ENCODE measurements at places on chromosomes 2 and 18.

- DNase-seq, result no peak
These were observed 2.1 kb upstream of the CHCHD5 start for GRCh38 chr2:112582314-112582746.

DNA sequence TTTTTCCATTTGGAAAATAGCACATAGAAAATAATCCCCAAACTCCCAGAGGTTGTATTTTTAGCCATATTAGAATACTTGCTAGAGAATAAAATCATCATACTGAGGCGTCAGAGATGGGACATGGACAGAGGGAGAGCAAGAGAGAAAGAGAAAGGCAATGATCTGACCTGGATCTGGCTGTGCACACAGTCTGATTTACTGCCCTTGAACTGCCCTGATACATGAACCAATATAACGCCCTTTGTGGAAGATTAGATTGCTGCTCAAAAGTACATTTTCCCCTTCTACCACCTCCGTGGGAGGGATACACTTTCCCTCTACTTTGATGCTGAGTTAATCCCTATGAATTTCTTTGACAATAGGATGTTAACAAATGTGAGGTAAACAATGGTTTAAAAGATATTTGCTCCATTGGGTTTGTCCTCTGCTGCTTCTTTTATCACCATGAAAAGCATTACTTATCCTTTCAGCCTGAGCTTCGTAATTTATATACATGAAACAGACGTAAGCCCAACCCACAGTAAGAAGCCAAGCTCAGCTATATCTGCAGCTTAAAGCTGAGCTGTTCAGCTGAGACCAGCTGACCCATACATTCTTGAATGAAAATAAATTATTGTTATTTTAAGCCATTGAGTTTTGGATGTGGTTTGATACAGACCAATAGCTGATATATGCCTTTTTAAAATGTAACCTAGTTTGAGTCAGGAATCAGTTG, 1664.6 kb upstream of the CELF4 start:
- DNase-seq, result no peak

DNA sequence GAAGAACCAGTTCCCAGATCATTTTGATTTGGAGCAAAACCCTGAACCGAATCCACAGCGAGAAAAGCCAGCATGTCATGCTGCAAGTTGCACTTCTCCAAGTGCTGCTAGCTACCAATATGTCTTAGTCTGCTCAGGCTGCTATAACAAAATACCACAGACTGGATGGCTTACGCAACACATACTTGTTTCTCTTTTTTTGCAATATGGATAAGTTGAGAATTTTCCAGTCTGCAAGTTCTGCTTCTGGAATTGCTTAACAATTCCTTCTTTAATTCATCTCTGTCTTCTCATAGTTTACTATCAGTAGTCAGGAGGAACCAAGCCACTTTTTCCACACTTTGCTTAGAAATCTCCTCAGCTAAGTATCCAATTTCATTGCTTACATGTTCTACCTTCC, 105.9 kb upstream of the RBBP8 start:
- DNase-seq, result no peak

DNA sequence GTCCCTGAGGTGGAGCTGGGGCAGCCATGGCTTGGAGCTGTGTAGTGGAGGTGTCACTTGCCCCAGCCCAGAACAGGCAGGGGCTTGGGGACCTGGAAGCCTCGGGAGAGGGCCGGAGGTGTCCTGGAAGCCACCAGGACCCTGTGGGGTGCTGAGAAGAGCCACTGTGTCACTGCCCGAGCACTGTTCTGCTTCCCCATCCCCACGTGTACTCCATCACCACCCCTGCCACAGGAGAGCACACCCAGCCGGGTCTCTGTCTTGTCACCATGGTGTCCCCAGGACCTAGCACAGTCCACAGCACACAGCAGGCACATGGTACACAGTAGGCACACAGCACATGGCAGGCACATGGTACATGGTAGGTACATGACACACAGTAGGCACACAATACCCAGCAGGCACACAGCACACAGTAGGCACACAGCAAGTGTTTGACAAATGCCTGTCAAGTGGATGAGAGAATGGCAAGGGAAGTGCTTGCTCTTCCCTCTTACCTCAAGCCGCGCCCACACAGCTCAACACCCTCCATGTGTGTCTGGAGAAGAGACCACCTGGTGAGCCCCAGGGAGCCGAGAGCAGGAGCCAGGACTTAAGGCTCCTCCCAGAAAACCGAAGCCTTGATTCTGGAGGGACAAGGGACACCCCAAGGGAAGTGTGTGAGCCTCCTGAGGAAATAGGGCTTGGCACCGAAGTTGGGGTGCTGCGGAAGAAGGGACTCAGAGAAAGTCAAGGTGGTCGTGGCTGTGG, 13.3 kb downstream of the MBP start:
- DNase-seq, result no peak

DNA sequence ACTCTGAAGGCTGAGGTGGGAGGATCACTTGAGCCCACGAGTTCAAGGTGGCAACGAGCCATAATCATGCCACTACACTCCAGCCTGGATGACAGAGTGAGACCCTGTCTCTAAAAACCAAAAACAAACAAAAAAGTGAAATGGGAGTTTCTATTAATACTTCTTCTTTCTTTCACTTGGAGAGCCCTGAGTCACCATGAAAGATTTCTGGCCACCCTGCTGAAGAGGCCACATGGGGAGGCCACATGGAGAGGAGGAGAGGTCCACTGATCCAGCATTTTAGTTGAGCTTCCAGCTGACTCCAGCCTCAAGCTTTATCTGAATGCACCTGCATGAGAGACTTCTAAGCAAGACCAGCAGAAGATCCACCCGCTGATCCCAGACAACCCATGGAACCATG, 74.2 kb upstream of the LAPTM4A start:
- DNase-seq, result no peak

DNA sequence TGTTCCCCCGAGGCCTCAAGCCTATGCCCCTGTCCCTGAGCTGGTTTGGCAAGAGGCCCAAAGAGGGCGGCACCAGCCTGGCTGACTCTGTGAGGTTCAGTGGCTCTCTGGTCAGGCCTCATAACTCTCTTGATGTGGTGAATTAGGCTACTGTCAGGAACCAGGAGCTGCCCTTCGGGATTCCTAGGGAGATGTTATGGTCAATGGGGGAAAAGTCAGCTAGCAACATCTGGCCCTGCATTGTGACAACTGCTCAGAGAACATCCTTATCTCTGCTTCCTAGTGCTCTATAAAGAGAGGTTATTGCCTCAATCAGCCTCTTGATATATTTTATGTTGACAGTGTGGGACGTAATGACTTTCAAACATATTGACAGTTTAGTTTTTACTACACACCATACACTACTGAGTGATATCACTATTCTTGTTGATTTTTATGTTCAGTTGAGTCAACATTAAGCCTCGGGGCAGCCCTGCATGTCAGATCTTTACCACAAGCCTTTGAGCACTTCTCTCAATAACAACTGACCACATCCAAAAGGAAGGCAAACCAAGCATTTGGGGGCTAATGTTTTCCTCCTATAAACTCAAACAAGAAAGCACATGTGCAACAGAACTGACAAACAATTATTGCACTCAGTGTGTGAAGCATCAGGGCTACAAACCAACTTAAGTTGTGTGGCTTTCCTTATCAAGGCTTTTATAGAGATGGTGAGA, 448.3 kb upstream of the SLC14A2 start:
- no peak for DNase-seq

DNA sequence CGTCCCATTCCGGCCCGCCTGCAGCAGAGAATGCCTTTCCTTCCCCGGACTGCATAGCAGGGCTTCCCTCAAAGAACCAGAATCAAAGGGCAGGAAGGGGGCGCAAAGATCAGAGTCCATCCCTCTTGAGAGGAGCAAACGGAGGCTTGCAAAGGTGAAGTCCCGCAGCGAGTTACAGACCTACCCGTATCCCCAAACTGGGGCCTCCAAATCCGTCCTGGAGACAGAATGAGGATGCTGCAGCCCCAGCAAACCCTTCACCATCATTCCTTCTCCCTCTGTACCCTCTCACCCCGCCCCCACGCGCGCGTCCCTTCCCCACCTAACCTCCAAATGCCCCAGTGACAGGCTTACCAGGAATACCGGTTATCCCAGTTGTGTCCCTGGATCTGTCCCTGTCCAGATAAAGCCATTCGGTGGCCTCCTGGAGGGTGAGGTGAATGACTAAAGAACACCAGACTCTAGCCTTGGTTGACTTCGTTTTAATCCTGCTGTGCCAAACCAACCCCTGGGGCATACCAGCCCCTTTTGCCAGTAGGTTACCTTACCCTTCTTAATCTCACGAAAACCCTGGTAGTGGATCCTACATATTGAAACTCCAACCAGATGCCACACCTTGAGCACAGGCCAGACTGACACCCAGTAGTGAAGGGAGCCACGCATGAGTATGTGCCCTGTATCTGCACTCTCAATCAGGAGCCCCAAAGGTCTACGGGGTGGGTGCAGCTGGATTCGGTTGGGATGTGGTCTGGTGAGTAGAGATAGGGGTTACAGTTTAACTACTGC, 961 bp upstream of the SLC40A1 start:
- DNase-seq, result no peak

DNA sequence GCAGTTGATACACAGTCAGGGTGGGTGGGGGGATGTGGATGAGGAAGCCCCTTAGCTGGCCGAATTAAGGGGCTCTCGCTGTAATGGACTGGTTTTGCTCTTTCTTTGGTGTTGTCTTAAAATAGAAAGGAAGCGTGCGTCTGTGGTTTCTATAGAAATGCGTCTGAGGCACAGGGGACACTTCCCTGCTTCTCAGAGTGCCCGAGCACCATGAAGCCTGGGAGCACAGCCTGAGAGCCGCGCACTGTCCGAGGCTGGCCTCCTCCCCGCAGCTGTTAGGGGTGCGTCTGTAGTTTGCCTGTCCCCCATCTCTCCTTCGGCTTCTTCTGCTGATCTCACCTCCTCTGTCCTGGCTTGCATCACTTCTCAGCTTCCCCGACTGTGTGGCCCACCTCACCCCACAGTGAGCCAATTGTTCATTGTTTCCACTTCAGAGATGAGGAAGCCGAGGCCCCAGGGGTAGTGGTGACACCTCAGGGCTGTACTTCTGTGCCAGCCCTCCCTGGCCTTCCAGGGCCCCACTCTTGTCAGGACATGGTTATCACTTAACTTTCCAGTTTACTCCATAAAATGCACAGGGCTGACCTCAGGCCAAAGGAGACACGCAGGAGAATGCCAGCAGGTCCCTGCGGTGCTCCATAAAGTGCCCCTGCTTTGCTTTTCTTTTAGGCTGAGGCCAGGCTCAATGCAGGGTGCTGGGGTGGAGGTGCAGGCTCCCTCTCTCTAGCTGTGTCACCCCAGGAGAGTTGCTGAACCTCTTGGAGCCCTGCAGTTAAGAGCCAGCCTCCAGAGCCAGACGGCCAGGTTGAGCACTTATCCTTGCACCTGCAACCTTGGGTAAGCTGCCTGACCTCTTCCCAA, 210.6 kb downstream of the SEPTIN10 start:
- no peak for DNase-seq

DNA sequence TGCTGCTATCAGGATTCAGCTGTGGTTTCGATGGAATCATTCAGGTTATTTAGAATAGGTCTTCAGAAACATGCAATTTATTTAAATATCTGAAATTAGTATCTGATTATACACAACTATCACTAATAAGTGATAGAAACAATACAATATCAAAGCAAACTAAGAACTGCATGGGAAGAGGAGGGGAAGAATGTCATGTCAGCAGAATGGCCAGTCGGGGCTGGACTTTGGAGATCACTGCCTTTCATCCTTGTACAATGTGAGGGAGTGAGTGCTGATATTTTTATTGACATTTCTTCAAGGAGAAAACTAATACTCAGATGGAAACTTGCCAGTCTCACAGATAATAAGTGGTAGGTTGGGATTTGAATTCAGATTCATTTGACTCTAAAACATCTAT, 224.0 kb upstream of the LINC00305 start:
- DNase-seq, result no peak

GRCh38 chr2:69222953-69223658, 163.9 kb downstream of the GFPT1 start:
- no peak for DNase-seq

DNA sequence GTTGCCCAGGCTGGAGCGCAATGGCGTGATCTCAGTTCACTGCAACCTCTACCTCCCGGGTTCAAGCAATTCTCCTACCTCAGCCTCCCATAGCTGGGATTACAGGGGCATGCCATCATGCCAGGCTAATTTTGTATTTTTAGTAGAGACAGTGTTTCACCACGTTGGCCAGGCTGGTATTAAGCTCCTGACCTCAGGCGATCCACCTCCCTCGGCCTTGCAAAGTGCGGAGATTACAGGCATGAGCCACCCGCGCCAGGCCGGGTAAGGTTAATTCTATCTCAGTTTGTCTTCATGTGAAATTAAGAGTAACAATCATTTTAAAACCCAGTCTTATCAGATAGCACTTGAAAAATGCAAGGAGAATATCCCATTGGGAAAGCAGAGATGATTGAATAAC, 1681.7 kb upstream of the DDX18 start:
- DNase-seq, result no peak

- no peak for DNase-seq
These were observed 71.8 kb upstream of the NPAS2 start for GRCh38 chr2:100747996-100748615.

- no peak for DNase-seq
These were observed 192.4 kb downstream of the SPAG16 start for GRCh38 chr2:213476641-213477040.

DNA sequence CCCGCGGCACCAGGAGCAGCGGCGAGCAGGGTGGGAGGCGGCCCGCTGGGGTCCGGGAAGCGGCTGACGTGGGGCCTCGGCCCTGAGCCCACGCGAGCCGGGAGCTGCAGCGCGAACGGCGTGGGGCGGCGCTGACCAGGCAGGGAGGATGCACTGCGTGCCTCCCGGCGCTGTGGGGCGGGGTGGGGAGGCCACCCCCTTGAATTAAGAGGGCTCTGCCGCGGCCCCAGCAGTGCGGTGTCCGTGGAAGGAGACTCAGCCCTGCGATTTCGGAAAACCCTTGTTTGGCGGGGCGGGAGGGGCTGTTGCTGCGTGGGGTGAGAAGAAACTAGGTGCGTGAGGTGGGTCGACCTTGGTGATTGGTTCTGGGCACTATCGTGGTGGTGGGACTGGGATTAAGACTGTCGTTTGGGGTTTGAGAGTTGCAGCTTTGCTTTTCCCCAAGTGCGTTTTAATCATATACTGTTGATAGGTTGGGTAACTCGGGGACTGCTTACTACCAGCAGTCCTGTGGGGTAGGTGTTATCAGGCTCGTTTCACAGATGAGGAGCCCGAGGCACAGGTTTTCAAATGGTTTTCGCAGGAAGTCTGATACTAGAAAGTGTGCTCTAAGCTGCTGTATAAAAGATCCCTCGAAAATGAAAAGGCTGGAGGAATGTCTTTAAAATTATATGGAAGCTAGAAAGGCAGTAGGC, 722 bp downstream of the ACSL3 start:
- DNase-seq, result no peak

- no peak for DNase-seq
These were observed 17.0 kb downstream of the RNU4ATAC start for GRCh38 chr2:121547646-121548045.

Measured in stimulated activated CD4-positive, alpha-beta T cell treated with anti-CD3 and anti-CD28 coated beads, TNF-alpha, amount 100 ng/mL, for 1 hour (primary cell).